ENCODE measurements at places on chromosomes 11 and 22. TPM values are rescaled to one million over a fixed set of nuclear protein-coding genes. Genes with fewer than 3 reads are reported as not detected.

Gene SMIM35
- total RNA-seq, result 0.15 TPM

Gene CNGA4
- total RNA-seq, result 0.33 TPM

- H3K27ac ChIP-seq, result no peak overlapping the region
- H3K4me1 ChIP-seq, result no peaks in the 10 kb centered on the region
- H3K27me3 ChIP-seq, result no peaks in the 10 kb centered on the region
- H3K36me3 ChIP-seq, result no peaks in the 10 kb centered on the region
- H3K4me3 ChIP-seq, result no peak overlapping the region
- DNase-seq, result peak; percentile 26
These were observed 60.4 kb upstream of the THY1 start for GRCh38 chr11:119483341-119483880.

Gene KRTAP5-1
- not detected for total RNA-seq

GRCh38 chr11:61684870-61685616 lies 4.9 kb downstream of the DAGLA start:
- H3K4me3 ChIP-seq, result no peak overlapping the region
- no peaks in the 10 kb centered on the region for H3K27me3 ChIP-seq
- DNase-seq, result no peak
- H3K36me3 ChIP-seq, result no peaks in the 10 kb centered on the region
- no peaks in the 10 kb centered on the region for H3K4me1 ChIP-seq
- no peak overlapping the region for H3K27ac ChIP-seq

Gene ZC3H7B
- 50.0 TPM for total RNA-seq

Gene MS4A4E
- 1.0 TPM for total RNA-seq

DNA sequence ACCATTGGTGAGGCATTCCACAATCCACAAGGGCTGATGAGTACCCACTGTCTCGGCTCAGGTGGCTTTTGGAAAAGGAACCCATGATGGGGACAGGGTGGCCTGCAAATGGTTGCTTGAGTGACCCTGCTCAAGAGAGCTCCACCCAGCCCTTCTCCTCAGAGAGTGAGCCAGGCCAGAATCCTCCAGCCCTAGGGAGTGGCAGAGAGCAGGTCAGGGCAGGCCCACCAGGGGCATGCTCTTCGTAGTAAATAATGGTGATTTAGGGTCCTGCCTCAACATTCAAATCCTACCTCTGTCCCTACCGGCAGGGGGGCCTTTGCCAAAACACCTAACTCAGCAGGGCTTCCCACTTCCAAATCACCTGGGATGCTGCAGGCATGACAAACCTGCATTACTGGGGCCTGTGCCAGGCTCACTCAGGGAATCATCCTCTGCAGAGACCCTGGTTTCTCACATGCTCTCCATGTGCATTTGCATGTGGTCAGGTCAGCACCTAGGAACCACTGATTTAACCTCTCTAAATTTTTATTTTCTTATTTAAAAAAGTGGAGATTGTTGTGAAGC lies 17.3 kb upstream of the TP53I11 start:
- no peaks in the 10 kb centered on the region for H3K36me3 ChIP-seq
- no peak overlapping the region for H3K27ac ChIP-seq
- no peak for DNase-seq
- no peaks in the 10 kb centered on the region for H3K4me1 ChIP-seq

DNA sequence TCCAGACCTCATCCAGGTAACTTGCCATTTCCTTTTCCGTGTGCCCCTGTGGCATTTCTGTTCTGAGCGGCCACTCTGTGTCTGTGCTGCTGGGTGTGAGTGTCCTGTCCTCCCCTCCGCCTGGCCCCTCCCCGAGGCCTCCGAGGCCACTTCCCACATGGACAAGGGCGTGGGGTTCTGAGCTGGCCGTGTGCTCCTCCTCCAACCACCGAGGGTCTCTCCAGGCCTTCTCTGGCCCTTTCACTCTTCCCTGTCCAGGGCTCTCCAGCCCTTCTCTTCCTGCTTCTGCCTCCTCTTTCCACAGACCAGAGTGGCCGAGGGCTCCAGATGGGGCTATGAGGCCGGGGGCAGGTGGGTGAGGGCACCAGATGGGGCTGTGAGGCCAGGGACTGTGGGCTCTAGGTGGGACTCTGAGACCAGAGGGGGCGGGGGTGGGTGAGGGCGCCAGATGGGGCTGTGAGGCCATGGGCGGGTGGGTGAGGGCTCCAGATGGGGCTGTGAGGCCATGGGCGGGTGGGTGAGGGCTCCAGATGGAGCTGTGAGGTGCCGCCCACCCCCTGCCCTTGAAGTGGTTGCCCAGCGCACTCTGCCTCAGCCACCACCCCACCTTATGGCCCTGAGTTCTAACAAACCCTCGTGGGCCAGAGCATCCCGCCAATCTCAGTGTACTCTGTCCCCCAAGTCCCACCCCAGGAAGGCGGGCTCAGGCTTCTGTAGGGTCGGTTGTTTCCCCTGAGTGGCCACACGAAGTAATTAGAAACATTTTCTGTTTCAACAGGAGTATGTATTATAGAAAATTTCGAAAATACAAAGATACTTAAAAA lies 24.1 kb downstream of the PTDSS2 start:
- H3K4me3 ChIP-seq, result no peak overlapping the region
- H3K36me3 ChIP-seq, result no peaks in the 10 kb centered on the region
- H3K27me3 ChIP-seq, result no peaks in the 10 kb centered on the region
- no peak overlapping the region for H3K27ac ChIP-seq
- H3K4me1 ChIP-seq, result no peaks in the 10 kb centered on the region

- H3K27ac ChIP-seq, result peak overlapping the region; percentile 36
- H3K27me3 ChIP-seq, result no peaks in the 10 kb centered on the region
These were observed 385 bp downstream of the TST start for GRCh38 chr22:37018815-37019308.

Gene MS4A15
- total RNA-seq, result not detected
